CD14-positive monocyte (primary cell): ENCODE measurements at places on chromosomes 1 and 21.

GRCh38 chr1:232784794-232785193, 20.4 kb upstream of the MAP10 start:
- no peak for DNase-seq

DNA sequence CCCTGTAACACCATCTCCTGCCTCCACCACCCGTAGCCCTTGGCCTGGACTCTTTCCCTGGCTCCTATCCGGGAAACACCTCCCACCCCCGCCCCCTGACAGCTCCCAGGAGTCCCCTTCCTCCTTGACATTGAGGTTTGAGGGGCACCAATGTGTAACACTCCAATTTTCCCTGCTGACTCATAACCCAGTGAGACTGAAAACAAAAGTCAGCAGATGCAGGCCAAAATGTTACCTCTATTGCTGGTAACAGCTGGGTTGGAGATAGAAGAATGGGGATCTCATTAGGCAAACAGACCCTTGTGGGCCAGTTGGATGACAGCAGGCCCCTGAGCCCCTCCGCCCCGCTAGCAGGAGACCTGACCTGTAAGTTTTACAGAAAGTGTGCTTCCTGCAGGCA, 237.2 kb downstream of the KAZN start:
- no peak for DNase-seq

GRCh38 chr1:227002531-227003049, 62.5 kb downstream of the COQ8A start:
- DNase-seq = no peak

DNA sequence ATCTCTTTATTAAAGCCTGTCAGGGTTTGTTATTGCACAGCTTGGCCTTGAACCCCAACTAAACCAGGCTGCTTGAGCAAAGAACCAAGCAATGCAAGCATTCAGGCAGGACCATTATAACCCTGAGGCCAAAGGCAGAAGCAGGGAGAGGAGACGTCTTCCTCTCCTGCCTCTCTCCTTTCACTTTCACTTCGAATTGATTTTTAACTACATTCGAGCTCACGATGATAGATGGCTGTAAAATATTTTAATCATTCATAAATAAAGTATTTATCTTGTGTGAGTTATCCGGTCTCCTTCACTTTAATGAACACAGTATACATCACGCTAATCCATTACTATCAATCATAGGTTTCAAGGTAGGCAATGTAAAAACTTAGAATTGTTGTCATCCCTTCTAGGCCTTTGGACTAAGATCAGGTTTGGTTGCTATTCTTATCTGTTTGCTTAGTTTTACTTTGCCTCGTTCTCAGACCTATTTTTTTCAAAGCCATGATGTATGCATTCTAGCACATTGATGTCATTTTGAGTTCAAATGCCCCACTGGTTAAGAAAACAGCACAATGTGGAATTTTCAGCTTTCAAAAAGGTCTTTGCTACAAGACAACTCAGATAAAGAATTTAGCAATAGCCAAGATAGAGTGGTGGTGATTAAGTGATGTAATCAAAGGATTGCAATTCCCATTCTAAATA, 480.2 kb upstream of the RUNX1 start:
- peak; percentile 29 for DNase-seq

- DNase-seq = peak; percentile 2
These were observed 170.5 kb downstream of the TOMM20 start for GRCh38 chr1:234958066-234958705.

DNA sequence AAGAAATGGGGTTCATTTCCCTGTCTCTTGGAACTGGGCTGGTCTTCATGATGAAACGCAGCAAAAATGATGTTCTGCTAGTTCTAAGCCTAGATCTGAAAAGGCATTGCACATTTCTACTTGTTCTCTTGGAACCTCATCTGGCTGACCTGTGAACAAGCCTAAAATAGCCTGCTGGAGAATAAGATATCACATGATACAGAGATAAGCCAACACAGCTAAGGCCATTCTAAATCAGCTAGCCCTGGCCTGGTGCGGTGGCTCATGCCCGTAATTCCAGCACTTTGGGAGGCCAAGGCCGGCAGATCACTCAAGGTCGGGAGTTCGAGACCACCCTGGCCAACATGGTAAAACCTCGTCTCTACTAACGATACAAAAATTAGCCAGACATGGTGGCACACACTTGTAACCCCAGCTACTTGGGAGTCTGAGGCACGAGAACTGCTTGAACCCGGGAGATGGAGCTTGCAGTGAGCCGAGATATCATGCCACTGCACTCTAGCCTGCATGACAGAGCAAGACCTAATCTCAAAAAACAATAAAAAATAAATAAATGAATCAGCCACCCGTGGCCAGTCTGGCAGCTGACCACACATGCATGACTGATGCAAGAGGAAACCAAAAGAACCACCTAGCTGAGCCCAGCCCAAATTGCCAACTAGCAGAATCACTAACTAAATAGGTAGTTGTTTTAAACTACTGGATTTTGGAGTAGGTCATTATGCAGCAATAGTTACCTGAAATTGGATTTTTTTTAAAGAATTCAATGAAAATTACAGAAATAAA, 18.0 kb downstream of the CD244 start:
- DNase-seq = peak; percentile 43

DNA sequence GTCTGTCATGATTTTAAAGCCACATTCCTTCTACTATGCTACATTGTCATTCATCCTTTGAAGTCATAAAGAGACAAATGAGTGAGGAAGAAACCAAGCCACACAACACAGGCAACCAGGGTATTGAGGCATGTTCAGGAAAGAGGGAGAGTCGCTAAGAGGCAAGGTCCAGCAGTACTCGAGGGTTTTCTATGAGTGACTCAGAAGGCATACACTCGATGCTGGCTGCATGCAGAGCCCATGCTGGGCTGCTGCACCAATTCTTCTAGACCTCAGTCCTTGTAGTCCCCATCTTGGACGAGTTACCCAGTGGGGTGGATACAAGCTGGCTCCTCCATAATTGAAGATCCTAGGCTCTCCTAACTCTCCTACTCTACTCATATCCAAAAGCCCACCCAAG, 57.6 kb downstream of the OLFML2B start:
- DNase-seq = no peak

DNA sequence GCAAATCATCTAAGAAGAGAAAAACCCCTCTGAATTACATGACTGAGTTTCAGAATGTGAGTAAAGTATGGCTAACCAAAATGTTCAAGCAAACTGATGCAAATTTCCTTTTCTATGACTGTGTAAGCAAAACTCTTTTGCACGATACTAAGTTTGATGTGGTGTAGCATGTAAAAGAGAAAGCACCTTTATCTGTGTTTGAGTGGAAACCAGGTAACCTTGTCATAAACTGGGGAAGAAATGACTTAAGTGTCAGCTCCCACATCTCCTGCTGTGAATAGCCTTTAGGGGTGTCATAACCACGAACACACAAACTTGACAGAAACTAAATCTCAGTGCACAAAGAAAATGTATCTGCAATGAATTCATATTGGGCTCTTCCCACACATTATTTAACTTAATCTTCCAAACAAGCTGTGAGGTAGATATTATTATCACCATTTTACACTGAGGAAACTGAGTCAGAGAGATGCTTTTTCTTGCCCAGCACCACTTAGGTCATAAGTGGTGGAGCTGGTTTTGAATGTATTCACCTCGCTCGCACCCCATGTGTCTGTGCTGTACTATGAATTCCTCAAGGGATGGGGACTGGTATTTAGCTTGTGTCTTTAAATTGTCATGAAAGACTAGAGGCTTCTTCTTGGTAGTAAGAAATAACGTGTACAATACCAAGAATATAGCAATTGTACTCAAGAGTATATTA, 32.9 kb upstream of the IL12RB2 start:
- DNase-seq = no peak

DNA sequence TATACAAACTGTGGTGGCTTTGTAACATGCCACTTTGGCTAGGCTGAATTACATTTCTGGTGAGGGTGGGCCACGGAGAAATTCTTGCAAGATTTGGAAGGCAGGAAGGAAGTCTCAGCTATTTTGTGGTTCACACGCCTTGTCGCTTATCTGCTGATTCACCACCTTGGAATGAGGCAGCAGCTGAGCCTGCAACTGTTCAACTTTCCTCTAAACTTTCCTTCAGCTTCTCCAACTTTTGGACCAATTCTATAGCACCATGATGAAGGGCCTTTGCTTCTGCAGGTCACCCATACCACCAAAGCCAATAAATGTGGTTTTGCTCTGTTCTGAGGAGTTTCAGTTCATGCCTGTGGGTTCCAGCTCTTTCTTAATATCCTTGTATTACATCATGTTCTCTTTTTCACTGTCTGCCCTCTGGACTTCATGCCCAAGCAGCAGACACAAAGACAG, 337.6 kb upstream of the SNX7 start:
- DNase-seq = peak; percentile 64

DNA sequence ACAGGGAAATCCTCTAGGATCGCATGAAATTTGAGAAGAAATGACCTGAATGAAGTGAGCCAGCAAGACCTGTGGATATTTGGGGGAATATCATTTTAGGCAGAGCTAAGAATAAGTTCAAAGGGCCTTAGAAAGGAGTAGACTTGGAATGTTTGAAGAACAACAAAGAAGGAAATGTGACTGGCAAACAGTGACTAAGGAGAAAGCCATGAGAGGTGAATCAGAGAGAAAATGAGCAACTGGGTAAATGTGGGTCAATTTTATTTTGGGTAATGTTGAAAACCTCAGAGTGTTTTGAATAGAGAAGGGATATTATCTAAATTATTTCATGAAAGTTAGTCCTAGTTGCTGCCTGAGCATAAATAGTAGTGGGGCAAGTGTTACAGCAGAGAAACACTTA, 672.8 kb downstream of the LMO4 start:
- no peak for DNase-seq

- DNase-seq = peak; percentile 30
These were observed 335.7 kb upstream of the SNX7 start for GRCh38 chr1:98325646-98326440.

GRCh38 chr1:240338837-240339236, 247.2 kb downstream of the FMN2 start:
- no peak for DNase-seq

- DNase-seq = no peak
These were observed 19.6 kb upstream of the PDE9A start for GRCh38 chr21:42633858-42634257.

DNA sequence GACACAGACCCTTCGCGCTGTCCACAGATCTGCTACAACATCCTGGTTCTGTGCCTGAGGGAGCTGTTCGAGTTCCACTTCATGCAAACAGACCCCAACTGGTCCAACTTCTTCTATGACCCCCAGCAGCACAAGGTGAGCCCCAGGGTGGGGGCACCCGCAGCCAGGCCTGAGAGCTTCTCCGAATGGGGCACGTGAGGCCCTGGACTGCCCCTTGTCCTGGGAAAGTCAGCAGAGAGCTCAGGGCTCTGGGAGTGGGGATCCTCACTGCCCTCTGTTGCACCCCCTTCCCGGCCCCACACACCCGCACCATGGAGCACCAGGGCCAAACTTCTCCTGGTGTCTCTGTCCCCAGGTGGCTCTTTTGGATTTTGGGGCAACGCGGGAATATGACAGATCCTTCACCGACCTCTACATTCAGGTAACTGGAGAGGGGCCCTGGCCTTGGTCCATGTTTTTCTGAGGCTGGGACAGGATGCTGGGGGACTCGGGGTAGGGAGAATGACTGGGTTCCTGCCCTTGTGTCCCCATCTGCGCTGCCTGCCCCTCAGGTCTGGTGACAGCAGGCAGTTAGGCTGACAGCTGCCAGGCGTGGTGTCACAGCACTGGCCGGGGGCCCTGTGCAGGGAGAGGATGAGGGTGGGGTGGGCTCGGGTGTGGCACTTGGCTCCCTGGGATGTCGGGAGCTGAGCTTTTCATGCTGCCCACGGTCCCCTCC, 44.6 kb downstream of the COQ8A start:
- no peak for DNase-seq

GRCh38 chr1:228307218-228308023, 99.2 kb downstream of the TRIM11 start:
- no peak for DNase-seq

GRCh38 chr1:236253918-236254637, 27.7 kb downstream of the ERO1B start:
- DNase-seq = no peak

DNA sequence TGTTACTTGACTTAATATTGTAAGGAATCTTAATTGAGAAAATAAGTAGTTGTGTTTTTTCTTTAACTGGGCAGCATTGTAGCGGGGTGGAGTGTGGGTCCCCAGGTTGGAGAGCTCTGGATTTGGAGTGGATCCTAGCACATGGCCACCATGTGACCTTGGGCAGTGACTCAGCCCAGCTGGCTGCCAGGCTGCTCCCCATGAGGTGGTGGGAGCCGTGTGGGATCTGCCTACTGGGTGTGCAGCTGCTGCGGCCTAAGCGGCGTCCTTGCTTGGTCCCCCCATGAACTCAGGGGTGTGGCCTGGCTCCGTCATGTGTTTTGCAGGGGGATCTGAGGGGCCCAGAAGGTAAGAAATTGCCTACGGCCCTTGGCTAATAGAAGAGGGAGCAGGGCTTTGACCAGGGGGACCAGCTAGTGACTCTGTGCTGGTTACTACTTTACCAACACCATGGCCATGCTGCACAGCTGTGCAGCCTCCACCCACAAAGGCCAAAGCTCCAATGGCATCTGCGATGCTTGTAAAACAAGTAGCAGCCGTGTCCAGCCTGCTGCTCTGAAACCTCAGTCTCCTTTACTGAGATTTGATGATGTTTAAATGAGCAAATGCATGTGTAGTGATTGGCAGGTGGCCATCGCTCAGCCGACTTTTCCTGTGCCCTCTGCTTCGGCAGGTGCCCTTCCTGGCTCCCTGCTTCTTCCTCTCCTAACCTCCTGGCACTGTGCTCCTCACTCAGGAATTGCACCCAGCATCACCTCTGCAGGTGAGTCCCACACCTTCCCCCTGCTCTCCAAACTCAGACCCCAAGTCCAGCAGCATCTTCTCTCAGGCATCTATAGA, 68.3 kb downstream of the ADARB1 start:
- no peak for DNase-seq

DNA sequence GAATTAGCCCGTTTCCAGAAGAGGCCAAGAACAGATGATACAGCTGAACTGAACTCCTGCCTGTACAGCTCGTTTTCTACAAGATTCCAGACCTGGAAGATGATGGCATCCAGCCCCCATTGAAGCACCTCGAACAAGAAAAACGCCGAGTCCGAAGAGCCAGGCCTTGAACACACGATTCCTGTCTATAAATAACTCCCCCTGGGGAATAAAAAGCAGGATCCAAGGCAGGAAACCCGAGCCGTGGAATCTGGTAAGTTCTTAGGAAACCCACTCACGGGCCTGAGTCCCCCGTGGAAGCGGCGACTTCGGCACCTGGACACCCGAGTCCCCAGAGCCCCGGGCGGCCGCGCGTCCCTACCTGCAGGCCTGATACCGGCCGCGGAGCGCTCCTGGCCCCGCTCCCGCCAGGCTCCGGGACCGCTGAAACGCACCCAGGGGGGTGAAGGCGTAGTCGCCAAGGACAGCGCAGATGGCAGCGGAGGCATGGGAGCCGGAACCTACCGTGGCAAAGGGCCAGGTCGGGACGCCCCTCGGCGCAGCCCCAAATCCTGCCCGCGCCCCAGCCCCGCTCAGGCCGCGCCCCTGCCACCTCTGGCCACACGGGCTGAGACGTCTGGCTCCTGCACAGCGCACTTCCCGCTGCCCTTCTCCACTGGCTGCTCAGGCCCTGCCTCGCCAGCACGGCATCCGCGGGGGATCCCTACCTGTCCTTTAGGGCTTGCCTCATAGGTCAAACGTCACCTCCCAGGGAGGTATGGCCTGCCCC, 14.0 kb upstream of the HLCS start:
- no peak for DNase-seq

- no peak for DNase-seq
These were observed 2065.2 kb downstream of the MRPL39 start for GRCh38 chr21:23542097-23542496.
